Cardiac septum (tissue), 1 donor: ENCODE measurements at places on chromosomes 16 and 17.

DNA sequence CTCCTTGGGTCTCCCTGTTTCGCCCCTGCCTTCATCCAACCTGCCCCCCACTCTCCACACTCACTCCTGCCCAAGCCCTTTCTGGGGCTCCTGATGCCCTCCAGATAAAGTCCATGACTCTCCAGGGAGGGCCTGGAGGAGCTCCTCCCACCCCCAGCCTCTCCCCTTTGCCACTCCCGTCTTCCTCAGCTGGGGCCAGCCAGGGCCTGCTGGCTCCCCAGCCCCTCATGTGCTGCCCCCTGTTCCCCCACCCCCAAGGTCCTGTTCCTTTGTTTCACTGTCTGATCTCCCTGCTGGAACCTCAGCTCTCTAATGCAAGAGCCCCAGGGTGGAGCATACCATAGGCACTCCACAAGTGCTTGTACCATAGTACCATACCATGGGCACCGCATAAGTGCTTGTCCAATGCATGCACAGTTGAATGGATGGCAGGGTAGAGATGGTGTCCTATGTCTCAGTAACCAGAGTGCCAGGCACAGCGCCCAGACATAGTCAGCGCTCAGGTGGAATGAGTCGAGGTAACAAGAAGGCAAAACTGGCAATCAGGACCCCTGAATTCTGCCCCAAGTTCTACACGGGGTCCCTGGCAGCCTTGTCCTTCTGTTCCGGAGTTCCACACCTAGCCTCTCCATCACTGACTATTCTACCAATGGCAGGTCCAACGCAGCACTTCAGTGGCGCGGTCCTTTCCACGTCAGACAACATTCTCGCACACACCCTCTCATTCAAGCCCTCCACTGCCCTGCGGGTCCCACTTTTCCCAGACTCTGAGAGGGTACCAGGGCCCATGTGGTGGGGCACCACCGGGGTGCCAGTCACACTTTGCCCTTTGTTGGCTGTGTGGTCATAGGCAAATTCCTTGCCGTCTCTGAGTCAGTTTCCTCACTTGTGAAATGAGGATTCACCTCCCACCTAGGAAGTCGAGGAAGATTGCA is 1.4 kb downstream of the PLCD3 start:
- DNase-seq: no peak

GRCh38 chr17:30915833-30916611 is 5.7 kb upstream of the ADAP2 start:
- DNase-seq: no peak

GRCh38 chr17:66526827-66527226 is 224.4 kb downstream of the PRKCA start:
- DNase-seq: no peak

DNA sequence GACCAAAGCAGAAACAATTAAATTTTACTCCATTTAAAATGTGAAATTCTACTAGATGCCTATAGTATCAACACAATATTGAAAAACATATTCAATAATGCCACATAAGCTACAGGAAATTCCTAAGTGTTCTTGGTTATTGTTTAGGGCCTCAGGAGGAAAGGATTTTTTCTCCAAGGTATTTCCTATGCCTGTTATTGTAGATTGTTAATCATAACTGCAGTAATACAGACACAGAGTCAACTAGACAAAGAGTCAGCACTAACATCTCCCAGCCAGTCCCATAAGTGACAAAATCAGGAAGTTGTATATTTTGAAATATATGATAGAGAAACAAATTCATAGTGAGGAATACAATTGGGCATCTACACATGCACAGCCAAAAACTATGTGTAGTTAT is 782.7 kb upstream of the KIF2B start:
- DNase-seq: no peak

DNA sequence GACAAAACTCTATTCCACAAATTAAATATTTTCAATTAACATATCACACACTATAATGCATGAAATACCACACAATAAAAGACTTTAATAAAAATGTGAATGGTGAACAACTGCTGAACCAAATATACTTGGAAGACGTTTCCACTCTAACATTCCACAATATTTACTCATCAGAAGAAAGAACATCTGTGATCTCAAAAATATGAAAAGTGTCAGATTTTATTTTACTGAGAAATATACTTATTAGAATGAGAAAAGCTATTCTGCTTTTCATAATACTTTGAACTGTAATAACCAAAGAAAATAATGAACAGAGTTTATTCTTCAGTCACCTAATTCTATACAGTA is 181.8 kb upstream of the AXIN2 start:
- no peak for DNase-seq
